ENCODE measurements at places on chromosomes 4 and X. TPM values are rescaled to one million over a fixed set of nuclear protein-coding genes. Genes with fewer than 3 reads are reported as not detected.

The DDIT4L gene
- 0.64 TPM for polyA plus RNA-seq

The PDZD4 gene
- polyA plus RNA-seq: 3.0 TPM

The SMIM31 gene
- polyA plus RNA-seq: not detected

The ZXDA gene
- 0.47 TPM for polyA plus RNA-seq

The CLIC2 gene
- 9.2 TPM for polyA plus RNA-seq

The BEND4 gene
- polyA plus RNA-seq: under 0.01 TPM

The OCIAD1 gene
- 148 TPM for polyA plus RNA-seq

The MTTP gene
- polyA plus RNA-seq: 0.17 TPM

The SERPINA7 gene
- not detected for polyA plus RNA-seq

The P2RY8 gene
- 4.0 TPM for polyA plus RNA-seq

The SEC24D gene
- 93.6 TPM for polyA plus RNA-seq

The PRR32 gene
- not detected for polyA plus RNA-seq

The LAP3 gene
- 30.2 TPM for polyA plus RNA-seq

The GLRA3 gene
- polyA plus RNA-seq: 0.24 TPM
